RPMI8226 (cell line): ENCODE measurements at places on chromosomes 16 and 17.

GRCh38 chr17:45430738-45431530, 1.7 kb downstream of the ARHGAP27 start:
- peak; percentile 65 for DNase-seq

GRCh38 chr16:85025781-85026653, 1.6 kb upstream of the KIAA0513 start:
- no peak for DNase-seq

GRCh38 chr17:77395501-77396048, 254.8 kb downstream of the SEC14L1 start:
- no peak for DNase-seq

DNA sequence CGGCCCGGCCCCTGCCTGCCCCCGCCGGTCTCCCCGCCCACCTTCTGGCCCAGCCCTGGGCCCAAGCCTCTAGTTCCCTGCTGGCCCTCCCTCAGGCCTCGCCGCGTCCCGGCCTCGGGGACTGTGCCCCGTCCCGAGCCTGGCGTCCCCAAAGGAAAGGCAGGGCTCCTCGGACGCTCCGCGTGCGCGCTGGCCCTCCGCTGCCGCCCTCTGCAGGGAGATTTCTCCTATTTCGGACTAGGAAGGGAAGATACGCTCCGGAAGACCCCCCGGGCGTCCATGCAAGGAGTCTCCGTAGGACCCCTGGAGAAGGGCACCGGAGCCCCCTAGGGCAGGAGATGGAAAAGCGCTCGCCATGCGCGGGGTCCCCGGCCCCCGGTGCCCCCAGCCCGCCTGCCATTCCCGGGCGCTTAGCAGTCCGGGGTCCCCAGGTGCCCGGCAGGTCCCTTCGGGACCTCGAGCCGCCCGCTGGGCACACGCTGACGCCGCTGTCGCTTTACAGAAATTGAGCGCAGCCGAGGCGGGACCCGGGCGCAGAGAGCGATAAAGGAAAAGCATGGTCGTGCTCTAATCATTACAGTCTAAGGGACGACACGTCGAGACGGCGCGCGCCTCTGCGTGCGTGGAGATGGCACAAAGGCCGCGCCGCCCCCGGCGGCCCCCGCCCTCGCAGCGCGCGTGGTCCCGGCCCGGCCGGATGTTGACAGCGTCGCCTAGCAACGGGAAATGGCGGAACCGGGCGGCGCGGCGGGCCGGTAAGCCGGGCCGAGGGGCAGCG, at the start of gene CCDC40:
Gene CCDC40 (plus strand): TSS at position 706 of the 778 bp plus-strand sequence. CDS start 21 bp downstream, at position 727.
- DNase-seq, result peak; percentile 80

DNA sequence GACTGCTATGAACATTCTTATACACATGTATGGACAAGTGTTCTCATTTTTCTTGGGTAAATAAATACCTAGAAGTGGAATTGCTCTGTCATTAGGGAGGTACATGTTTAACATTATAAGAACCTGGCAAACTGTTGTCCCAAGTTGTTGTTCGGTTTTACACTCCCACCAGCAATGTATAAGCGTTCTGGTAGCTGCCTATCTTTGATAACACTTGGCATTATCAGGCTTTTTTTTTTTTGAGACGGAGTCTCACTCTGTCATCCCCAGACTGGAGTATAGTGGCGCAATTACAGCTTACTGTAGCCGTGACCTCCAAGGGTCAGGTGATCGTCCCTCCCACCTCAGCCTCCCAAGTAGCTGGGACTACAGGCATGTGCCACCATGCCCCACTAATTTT, 16.3 kb downstream of the ATAD5 start:
- no peak for DNase-seq

DNA sequence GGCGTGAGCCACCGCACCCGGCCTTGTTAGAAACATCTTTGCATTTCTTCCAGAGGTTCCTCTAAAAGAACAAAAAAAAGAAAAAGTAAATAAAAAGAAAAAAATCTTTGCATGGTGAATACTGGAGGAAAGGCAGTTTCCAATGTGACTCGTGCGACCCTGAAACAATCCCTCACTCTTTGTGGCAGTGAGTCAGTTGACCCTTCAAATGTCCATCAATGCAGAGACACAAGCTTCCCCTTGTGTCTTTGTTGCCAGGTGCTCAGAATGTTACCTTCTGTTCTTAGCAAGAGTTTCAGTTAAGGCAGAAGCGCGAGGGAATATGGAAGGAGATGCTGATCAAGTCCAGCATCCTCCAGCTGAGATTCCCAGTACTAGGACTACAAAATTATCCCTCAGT, 16.4 kb downstream of the CACNG4 start:
- no peak for DNase-seq

DNA sequence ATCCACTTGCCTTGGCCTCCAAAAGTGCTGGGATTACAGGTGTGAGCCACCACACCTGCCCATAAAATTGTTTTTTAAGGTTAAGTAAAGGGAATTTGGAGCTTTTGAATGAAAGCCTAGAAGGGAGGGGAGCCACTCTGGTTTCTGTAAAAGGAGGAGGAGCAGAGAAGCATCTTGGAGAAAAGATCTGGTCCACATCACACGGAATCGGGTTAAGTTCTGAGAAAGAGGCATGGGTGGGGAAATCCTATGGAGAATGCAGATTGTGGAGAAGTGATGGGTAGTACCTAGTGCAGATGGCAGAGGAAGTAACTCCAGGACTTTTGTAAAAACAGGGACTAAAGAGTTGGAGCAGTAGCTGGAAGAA, 18.3 kb upstream of the CEP112 start:
- DNase-seq, result no peak
